ENCODE measurements at places on chromosomes 16 and 17. TPM values are rescaled to one million over a fixed set of nuclear protein-coding genes. Genes with fewer than 3 reads are reported as not detected.

DNA sequence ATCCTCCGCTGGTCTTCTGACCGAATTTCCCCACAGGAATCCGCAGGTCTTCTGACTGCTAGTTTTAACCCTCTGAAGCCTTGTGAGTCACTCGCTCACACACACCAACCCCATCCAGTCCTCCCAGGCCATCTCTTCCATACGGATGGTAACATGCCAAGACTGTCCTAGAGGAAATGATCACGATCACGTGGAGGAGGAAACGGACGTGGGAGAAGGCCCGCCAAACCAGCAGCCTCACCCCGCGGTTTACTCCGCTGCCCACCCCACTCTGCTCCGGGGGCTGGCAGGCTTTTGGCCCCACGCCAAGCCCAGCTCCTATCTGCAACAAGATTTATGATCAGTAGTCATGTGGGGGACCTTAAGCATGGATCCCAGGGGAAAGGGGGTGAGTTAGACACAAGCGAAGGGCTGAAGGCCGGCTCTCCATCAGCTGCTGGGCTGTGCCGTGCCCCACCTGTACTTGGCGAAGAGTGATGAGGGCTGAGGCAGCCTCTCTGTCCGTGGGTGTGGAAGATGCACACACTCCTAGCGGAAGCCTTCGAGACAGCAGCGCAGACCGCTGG, 1.5 kb upstream of the FAAP100 start:
- H3K36me3 ChIP-seq, result peaks cover 24% of the 10 kb centered on the region
- no peaks in the 10 kb centered on the region for H3K27me3 ChIP-seq
- DNase-seq, result peak; percentile 28

GRCh38 chr17:50090071-50090470, 5.1 kb upstream of the PDK2 start:
- no peaks in the 10 kb centered on the region for H3K27me3 ChIP-seq
- no peaks in the 10 kb centered on the region for H3K4me1 ChIP-seq
- no peaks in the 10 kb centered on the region for H3K36me3 ChIP-seq
- DNase-seq, result no peak
- no peak overlapping the region for H3K27ac ChIP-seq

- H3K36me3 ChIP-seq, result no peaks in the 10 kb centered on the region
- peaks cover 6% of the 10 kb centered on the region for H3K27me3 ChIP-seq
- no peak overlapping the region for H3K4me3 ChIP-seq
- H3K4me1 ChIP-seq, result peaks cover 12% of the 10 kb centered on the region
- no peak overlapping the region for H3K27ac ChIP-seq
Measured at GRCh38 chr16:2835638-2836493, 5.8 kb downstream of the ZG16B start.

GRCh38 chr17:15213381-15214087, 51.6 kb downstream of the PMP22 start:
- H3K36me3 ChIP-seq, result no peaks in the 10 kb centered on the region
- no peak overlapping the region for H3K27ac ChIP-seq
- H3K27me3 ChIP-seq, result peaks cover 17% of the 10 kb centered on the region
- H3K4me3 ChIP-seq, result no peak overlapping the region
- no peaks in the 10 kb centered on the region for H3K4me1 ChIP-seq

GRCh38 chr17:69451416-69452394, 37.2 kb downstream of the MAP2K6 start:
- no peak overlapping the region for H3K4me3 ChIP-seq
- no peaks in the 10 kb centered on the region for H3K36me3 ChIP-seq
- DNase-seq, result no peak
- H3K27me3 ChIP-seq, result no peaks in the 10 kb centered on the region

GRCh38 chr17:1183171-1183873, 3.5 kb upstream of the ABR start:
- no peaks in the 10 kb centered on the region for H3K36me3 ChIP-seq
- peaks cover 7% of the 10 kb centered on the region for H3K4me1 ChIP-seq
- H3K27ac ChIP-seq, result no peak overlapping the region
- H3K27me3 ChIP-seq, result peaks cover 4% of the 10 kb centered on the region
- peak; percentile 31 for DNase-seq

Gene CDYL2
- total RNA-seq, result 7.4 TPM

Measured in activated naive CD8-positive, alpha-beta T cell treated with anti-CD3 and anti-CD28 coated beads for 36 hours (primary cell).